ENCODE measurements at places on chromosomes 7 and 10. TPM values are rescaled to one million over a fixed set of nuclear protein-coding genes. Genes with fewer than 3 reads are reported as not detected.

DNA sequence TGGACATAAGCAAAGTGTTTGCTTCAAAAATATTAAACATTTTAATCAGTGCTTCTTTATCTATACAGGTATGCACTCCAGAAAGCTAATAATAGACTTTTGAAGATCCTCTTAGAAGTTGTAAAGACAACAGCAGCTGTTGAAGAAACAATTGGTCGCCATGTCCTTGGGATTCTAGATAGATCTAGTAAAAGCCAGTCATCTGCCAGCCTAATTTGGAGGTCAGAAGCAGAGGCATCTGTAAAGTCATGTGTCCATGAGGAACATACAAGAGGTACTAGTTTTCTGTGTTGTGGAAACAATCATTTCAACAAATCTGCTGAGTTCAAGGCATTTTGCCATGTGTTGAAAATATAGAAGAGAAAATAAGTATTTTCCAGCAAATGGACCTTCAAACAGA lies 89.3 kb downstream of the CYP51A1 start:
- DNase-seq = no peak

GRCh38 chr10:71975871-71976725 lies 11.9 kb downstream of the CHST3 start:
- no peak for DNase-seq

GRCh38 chr10:13673156-13673555 lies 86.4 kb downstream of the PRPF18 start:
- no peak for DNase-seq

GRCh38 chr10:129005080-129005479 lies 462.0 kb upstream of the MGMT start:
- DNase-seq = no peak

DNA sequence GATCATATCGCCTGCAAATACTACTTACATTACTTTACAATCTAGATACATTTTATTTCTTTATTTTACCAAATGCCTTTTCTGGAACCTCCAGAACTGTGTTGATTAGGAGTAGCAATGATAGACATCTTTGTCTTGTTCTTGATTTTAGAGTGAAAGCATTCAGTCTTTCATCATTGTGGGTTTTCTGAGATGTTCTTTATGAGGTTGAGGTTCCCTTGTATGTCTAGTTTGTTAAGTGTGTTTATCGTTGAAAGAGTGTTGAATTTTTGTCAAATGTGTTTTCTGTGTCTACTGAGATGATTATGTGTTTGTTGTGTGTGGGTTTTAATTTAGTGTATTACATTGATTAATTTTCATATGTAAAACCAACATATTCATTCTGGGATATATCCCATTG lies 17.1 kb downstream of the SEPTIN7 start:
- no peak for DNase-seq

The CLCN1 gene
- not detected for total RNA-seq

The MAGI2 gene
- 5.1 TPM for total RNA-seq

The HOXA11 gene
- 17.3 TPM for total RNA-seq

The FAM221A gene
- 14.2 TPM for total RNA-seq

All from kidney epithelial cell (primary cell).